ENCODE measurements at places on chromosomes 11 and 22.

DNA sequence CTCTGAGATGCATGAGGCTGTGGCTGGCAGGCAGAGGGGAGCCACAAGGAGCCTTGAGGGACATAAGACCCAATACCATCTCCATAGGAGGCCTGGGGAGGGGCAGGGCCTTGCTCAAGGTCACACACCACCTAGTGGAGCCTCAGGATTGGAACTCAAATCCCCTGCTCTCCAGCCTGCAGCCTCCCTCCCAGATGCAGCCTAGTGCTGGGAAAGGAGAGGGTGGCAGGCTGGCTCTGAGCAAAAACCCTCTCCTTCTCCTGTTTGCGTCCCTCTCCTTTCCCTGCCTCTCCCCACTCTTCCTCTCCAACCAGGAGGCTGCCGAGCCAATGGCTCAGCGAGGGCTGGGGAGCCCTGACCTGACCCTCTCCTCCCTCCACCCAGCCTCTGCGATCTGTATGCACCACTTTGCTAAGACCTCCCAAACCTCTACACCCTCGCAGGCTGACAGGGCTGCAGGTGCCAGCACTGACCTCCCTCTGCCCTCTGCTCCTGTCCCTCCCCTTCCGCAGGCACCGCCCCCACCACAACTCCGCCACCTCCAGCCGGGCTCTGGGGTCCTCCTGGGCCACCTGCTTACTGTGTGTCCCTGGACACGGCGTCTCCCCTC, 14.7 kb downstream of the IGLL1 start:
- no peak for DNase-seq

DNA sequence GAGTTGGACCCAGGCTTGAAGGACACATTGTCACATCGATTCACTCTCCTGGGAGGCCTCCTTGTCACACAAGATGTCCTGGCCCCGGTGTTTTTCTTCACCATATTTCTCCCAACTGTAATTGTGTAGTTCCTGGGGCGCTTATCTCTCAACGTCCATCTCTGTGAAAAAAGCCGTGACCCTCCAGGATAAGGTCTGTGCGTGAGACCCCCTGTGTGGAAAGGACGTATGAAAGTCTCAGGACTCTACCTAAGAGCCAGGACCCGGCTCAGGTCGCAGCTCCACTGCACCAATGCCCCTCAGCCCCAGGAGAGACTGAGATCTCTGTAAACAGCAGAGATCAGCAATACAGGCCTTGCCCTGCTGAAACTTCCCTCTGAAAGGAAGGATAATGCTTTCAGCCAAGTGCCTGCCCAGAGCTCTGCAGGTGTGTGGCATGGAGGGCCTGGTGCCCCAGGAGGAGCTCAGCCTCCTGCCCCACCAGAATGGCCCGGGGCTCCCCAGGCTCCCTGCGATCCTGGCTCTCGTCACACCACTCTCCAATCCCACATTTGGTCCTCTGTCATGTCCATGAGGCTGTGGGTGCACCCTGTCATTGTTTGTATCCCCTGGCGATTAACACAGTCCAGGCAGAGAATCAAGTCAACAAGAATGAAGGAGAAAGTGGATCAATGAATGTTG, 119.2 kb upstream of the TMEM45B start:
- no peak for DNase-seq

GRCh38 chr11:12240677-12241076, 130.3 kb downstream of the MICAL2 start:
- no peak for DNase-seq

GRCh38 chr11:14189874-14190273, 169.1 kb downstream of the RRAS2 start:
- DNase-seq, result no peak

All from CD4-positive, alpha-beta T cell (primary cell).